ENCODE measurements at places on chromosomes 5 and 9. TPM values are rescaled to one million over a fixed set of nuclear protein-coding genes. Genes with fewer than 3 reads are reported as not detected.

DNA sequence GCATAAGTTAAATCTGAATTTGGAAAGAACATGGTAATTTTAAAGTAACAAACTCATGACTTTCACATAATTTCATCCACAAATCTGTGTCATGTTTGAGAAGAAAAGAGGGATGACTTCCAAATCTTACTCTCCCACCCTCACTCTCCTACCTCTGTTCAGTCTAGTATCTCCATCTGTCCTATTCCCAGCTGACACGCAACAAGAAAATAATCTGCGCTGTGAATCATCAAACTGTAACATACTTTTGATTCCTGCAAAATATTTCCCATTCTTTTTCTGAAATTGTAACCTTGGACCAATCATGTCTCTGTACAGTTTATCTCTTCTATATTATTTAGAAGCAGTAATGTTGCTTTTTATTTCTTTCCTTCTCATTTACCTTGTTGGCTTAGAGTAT, 91.4 kb downstream of the SLC12A2 start:
- DNase-seq = no peak

Gene LHFPL2
- total RNA-seq = 19.4 TPM

Gene RASGEF1C
- total RNA-seq = 0.29 TPM

DNA sequence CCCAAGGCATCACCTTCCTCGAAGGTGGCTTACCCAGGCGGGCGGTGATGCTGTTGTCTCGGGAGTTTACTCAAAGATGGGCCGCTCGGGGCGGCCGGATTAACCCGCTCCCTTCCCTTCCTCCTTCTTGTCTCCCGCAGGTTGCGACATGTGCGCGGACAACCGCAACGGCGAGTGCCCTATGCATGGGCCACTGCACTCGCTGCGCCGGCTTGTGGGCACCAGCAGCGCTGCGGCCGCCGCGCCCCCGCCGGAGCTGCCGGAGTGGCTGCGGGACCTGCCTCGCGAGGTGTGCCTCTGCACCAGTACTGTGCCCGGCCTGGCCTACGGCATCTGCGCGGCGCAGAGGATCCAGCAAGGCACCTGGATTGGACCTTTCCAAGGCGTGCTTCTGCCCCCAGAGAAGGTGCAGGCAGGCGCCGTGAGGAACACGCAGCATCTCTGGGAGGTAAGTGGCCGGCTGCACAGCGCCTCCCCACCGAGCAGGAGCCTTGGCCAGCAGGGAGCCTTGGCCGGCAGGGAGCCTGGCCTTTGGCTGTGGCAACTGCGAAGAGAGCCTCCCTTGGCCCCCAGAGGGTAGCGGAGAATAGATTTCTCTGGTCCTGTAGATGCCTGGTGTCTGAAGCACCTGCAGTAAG, 10.6 kb downstream of the PRDM6 start:
- no peak for DNase-seq

DNA sequence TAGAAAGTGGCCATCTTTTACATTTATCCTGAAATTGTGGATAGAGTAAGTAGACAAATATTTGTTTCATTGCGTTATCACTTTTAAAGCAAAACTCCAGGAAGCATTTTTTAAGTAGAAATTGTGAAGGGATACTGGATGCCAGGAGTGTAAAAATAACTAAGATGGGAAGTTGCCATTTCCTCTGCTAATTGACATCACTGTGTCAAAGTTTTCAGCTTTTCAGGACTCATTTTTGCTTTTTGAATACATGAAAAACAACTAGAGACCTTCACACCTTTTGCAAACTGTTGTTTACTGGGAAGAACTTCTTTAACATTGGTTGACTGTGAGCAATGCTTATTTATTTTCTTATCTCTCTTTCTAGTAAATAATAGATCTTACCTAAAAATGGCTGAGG, 337.5 kb downstream of the NR2F1-AS1 start:
- DNase-seq = no peak

DNA sequence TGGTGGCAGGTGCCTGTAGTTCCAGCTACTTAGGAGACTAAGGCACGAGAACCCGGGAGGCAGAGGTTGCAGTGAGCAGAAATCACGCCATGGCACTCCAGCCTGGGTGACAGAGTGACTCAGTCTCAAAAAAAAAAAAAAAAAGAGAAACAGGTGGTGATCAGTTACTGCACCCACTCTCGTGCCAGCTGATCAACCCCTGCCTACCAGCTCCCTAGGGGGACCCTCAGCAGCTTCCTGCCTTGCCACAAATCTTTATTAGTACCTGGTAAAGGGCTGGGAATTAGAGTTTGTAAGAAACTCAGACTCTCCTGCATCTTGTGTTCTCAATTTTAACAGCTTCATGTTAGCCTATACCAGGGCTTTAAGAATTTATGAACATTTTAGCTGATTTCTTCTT, 914.9 kb downstream of the EFNA5 start:
- no peak for DNase-seq

GRCh38 chr5:199950-200645, 8.8 kb downstream of the LRRC14B start:
- no peak for DNase-seq

Gene KCNIP1
- total RNA-seq = not detected

- DNase-seq = no peak
Observed at GRCh38 chr5:77029376-77029885, 773 bp upstream of the AGGF1 start.

Gene AIF1L
- 27.0 TPM for total RNA-seq

DNA sequence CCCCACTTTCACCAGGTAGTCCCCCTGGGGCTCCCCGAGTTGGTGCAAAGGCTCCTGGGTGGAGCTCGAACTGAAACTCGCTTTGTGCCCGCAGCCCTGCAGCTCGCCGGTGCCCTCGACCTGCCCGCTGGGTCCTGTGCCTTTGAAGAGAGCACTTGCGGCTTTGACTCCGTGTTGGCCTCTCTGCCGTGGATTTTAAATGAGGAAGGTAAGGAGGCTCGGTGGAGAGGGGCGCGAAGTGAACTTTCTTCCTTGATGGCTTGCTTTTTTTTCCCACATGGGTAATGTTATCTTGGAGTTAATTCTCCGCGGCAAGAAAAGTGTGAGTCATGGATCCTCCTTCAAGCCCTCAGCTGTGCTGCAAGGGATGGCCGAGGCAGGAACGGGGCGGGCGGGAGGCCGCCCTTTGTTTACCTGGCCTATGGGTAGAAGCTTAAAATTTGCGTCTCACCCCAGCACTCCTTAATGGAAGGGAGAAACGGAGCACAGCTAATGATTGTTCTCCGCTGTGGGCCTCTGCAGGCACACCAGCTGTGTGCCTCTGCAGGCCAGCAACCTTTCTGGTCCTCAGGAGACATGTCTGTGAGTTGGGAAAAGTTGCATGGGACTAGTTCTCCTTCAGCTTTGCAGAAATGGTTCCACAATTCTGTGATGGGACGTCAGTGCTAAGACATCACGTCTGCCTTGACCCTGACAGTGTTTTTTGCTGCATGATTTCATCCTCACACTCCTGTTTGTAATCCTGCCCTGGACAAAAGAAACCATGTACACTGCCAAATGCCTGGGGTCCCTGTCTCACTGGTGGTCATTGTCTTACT, 1.1 kb downstream of the MAMDC2 start:
- DNase-seq = no peak

Gene SLC2A8
- total RNA-seq = 43.7 TPM

Measured in PC-3 (cell line).